Lower lobe of right lung (tissue), 2 donors: ENCODE measurements at places on chromosomes 1 and 21. TPM values are rescaled to one million over a fixed set of nuclear protein-coding genes. Genes with fewer than 3 reads are reported as not detected.
A peak's percentile ranks its signal among the peaks of the same experiment; 100 is the strongest.

ATP6V1G3 gene
- total RNA-seq, result not detected

OR2M3 gene
- total RNA-seq, result not detected

DNA sequence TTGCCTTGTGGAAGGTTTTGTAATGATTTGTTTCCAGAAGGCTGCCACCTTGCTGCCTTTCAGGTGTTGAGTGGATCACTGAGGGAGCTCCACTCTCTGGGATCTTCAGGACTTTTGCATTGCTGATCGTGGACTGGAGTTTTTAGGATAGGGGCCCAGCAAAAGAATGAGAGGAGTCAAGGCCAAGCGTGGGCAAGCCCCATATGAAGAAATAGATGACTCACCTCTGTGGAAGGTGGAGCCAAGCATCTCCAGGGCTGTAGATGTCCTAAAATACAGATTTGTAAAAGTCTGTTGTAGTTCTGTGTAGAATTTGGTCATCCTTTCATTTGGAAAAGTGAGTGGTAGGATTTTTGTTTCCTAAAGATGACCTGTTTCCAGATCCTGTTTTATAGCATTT, 67.0 kb downstream of the ST3GAL3 start:
- H3K4me1 ChIP-seq, result no peaks in the 10 kb centered on the region
- no peak overlapping the region for H3K27ac ChIP-seq
- no peaks in the 10 kb centered on the region for H3K36me3 ChIP-seq
- H3K4me3 ChIP-seq, result no peak overlapping the region
- DNase-seq, result no peak

- no peak overlapping the region for H3K27ac ChIP-seq
Measured at GRCh38 chr1:3028531-3029282, 7.4 kb downstream of the ACTRT2 start.

- no peaks in the 10 kb centered on the region for H3K36me3 ChIP-seq
- DNase-seq, result no peak
- H3K27me3 ChIP-seq, result no peaks in the 10 kb centered on the region
- peaks cover 6% of the 10 kb centered on the region for H3K4me1 ChIP-seq
- H3K27ac ChIP-seq, result no peak overlapping the region
Measured at GRCh38 chr1:107277022-107277421, 136.2 kb downstream of the NTNG1 start.

DNA sequence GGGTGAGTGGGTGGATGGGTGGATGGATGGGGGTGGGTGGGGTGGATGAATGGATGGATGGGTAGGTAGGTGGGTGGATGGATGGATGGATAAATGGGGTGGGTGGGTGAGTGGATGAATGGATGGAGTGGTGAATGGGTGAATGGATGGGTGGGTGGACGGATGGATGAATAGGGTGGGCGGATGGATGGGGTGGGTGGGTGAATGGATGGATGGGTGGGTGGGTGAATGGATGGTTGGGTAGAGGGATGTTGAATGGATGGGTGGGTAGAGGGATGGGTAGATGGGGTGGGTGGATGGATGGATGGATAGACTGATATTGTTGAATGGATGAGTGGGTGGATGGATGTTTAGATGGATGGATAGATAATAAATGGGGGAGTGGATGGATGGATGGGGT, 26.9 kb upstream of the CCDC27 start:
- no peak overlapping the region for H3K27ac ChIP-seq
- H3K4me1 ChIP-seq, result no peaks in the 10 kb centered on the region
- no peak for DNase-seq
- no peaks in the 10 kb centered on the region for H3K36me3 ChIP-seq

DNA sequence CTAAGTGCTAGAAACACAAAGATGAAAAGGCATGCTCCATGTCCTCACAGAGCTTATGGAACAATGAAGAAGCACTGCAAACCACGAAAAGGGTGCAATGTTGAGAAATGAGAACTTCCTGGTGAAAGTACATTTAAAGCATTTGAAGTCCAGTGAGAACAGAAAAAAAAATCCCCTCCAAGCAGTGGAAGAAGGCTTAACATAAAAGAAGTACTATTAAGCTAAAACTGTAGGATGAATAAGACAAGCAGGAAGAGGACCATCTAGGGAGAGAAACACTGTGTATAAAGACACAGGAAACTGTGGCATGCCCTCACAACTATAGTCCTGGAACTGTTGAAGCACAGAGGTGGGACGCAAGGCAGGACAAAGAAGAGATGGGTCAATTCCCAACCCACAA, 10.0 kb downstream of the TP53BP2 start:
- no peak for DNase-seq
- peaks cover 77% of the 10 kb centered on the region for H3K4me1 ChIP-seq
- no peaks in the 10 kb centered on the region for H3K27me3 ChIP-seq

- H3K36me3 ChIP-seq, result peaks cover 14% of the 10 kb centered on the region
- H3K4me1 ChIP-seq, result peaks cover 15% of the 10 kb centered on the region
- DNase-seq, result no peak
- H3K27me3 ChIP-seq, result no peaks in the 10 kb centered on the region
- H3K27ac ChIP-seq, result no peak overlapping the region
Measured at GRCh38 chr1:35326246-35326866, 57.8 kb downstream of the ZMYM4 start.

GRCh38 chr1:63134501-63135173, 187.7 kb upstream of the FOXD3 start:
- no peak for DNase-seq
- no peak overlapping the region for H3K27ac ChIP-seq
- H3K27me3 ChIP-seq, result no peaks in the 10 kb centered on the region
- no peak overlapping the region for H3K4me3 ChIP-seq
- H3K4me1 ChIP-seq, result no peaks in the 10 kb centered on the region

GRCh38 chr1:227788271-227789083, 27.0 kb upstream of the PRSS38 start:
- peak overlapping the region; percentile 60 for H3K27ac ChIP-seq
- H3K4me3 ChIP-seq, result peak overlapping the region; percentile 68
- H3K36me3 ChIP-seq, result no peaks in the 10 kb centered on the region
- DNase-seq, result peak; percentile 87
